ENCODE measurements at places on chromosomes 3 and 15.
A peak's percentile ranks its signal among the peaks of the same experiment; 100 is the strongest.

DNA sequence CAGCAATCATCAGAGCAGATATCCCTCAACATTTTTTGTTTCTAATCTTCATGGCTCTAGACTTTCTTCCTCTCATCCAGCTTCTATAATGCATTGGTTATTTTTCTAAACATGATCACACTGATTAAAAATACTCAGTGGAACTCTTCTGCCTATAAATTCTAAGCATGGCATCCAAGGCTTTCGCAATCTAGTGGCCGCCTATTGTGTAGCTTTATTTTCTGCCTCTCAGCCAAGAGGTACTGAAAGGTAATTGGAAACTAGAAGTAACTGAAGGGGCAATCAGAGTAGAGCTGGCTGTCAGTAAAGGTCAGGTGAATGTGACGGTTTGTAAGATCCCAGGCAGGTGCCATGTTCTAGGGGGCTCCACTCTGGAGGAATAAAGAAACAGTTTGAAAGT lies 33.4 kb downstream of the OXSM start:
- no peak for DNase-seq

DNA sequence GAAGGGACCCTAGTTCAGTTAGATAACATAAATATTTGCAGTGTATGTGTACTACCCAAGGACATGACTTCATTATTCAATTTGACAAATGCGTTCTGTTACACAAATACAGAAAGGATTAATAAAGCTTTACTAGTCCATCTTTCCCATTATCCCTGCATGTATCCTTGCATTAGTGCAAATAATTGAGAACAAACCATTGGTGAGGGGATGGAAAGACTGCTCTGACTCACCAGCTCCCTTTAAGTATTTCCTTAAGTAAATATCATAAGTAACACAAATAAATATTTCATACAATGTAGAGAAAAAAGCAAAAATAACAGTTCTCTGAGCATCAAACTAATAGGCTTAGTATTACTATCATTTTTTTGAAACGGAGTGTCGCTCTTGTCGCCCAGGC lies 1.9 kb upstream of the GPD1L start:
- DNase-seq = no peak

GRCh38 chr15:66716656-66717020 lies 14.6 kb downstream of the SMAD6 start:
- no peak for DNase-seq

DNA sequence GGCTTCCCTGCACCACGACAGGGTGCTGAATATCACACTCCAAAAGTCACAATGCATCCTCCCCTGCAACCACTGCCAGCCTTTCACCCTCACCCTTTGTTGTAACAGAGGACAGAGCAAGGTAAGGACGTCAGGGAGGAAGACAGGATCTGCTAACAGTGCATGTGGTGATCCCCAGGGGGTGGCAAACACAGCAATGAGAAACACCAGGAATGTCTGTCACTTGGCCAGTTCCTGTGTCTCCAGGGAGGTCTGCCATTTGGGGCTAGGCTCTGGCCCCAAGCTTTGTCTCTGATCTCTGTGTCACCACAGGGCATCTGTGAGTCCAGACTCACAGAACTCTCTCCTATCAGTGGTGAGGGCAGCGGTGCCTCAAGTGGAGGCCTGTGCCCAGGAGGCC lies 54.3 kb upstream of the SLC24A5 start:
- no peak for DNase-seq

DNA sequence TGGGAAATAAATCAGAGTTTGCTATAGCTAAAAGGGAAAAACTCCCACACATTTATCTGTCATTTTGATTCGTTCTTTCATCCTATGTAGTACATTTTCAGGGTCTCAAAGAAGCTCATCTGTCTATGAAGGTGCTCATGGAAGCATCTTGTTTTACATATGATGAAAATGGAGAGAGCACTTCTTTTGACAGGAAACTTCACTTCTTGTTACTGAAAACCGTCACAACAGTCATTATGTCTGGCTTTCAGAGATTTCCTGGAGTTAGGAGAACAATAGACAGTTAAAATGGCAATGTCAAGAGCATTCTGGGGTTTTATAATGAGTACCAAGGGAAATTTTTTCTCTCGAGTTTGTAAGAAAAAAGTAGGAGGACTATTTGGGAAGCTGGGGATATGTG lies 83.3 kb downstream of the TMEM108 start:
- no peak for DNase-seq

DNA sequence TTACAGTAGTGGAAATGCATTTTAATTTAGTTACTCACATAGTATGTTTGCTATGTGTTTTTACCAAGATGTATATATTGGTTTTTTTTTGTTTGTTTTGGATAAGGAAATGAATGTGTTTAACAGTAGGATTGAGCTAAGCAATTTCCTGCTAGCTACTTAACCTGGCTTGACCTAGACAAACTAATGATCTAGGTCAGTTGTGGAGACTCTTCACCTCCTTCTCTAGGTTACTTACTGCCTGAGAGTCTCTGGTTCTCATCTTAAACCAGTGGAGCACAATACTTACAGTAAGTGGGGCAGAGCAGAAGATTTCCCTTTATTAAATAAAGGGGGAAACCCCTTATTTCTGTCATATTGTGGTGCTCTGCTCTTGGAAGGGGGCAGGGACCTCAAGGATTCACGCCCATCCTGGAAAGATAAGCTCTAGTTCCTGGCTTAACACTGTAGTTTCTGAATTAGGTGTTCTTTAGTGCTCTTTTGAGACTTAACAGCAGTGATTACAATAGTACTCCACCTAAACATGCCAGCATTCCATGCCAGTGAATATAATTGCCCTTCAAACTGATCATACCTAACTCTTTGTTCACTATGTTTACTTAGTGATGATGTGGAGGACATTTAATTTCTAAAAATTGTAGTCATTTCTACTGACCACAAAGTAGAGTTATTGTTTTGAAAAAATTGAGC lies 79.9 kb downstream of the UBP1 start:
- DNase-seq = peak; percentile 36

DNA sequence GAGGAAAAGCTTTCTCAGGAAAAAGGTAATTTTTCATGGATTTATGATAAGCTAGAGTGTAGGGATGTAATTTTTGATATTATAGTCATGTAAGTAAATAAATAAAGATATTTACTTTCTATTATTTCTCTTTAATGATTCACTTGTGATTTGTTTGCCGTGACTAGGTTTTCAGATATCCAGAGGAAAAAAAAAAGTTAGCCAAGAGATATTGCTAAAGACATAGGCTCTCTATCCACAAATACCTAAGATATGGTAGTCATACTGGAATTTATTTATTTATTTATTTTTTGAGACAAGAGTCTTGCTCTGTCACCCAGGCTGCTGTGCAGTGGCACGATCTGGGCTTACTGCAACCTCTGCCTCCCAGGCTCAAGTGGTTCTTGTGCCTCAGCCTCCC lies 59.9 kb downstream of the AP4E1 start:
- DNase-seq = no peak

DNA sequence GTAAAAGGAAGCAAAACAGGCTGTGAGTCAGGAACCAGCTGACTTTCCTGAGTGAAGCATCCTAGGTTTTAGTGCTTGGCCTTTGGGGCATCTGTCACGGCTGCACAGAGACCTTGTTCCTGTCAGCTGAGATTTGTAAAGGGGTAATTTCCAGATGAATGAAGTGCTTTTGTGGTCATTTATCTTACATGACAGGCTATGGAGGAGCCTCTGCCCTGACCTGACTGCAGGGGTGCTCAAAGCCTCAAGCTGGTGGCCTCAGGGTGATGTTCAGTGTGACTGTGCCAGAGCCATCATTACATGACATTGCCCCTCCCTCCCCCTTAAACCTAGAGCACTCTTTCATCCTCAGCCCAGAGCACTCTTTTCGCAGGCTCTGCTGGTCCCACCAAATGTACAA lies 132.5 kb downstream of the ARNT2 start:
- DNase-seq = no peak

GRCh38 chr15:58185439-58185838 lies 47.3 kb downstream of the AQP9 start:
- DNase-seq = peak; percentile 53

DNA sequence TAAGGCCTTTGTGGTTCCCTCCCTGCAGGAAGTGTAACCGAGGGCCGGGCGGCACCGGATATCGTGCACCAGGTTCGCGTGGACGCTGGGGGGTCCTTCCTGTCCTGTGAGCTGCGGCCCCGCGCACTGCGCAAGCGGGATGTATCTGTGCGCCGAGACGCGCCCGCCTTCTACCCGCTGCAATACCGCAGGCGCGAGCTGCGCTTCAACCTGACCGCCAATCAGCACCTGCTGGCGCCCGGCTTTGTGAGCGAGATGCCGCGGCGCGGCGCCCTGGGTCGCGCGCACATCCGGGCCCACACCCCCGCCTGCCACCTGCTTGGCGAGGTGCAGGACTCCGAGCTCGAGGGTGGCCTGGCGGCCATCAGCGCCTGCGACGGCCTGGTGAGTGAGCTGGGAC lies 35.9 kb downstream of the SAXO2 start:
- no peak for DNase-seq

GRCh38 chr3:184380185-184380626 lies 352 bp downstream of the CHRD start:
- DNase-seq = peak; percentile 33

GRCh38 chr3:194890091-194890490 lies 204.4 kb downstream of the FAM43A start:
- DNase-seq = no peak

GRCh38 chr15:27847775-27848710 lies 251.1 kb downstream of the OCA2 start:
- no peak for DNase-seq

GRCh38 chr3:46141813-46142212 lies 66.3 kb downstream of the CCR1 start:
- DNase-seq = no peak

- no peak for DNase-seq
Measured at GRCh38 chr3:140315955-140316354, 361.9 kb upstream of the TRIM42 start.

- no peak for DNase-seq
Measured at GRCh38 chr3:142560118-142560517, 18.4 kb downstream of the ATR start.

DNA sequence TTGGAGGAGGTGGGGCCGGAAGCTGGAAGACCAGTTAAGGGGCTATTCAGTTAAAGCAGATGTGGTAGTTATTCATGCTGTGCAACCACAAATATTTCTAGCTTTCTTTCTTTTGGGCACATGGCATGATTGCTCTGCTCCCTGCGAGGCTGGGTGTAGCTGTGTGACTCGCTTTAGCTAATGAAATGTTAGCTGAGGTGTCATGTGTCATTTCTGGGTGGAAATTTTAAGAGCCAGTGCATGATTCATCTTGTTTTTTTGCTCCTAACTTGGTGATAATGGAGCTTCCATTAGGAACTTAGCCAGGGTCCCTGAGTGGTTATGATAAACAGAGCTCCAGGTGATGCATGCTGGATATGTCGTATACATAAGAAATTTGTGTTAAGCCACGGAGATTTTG lies 300.6 kb downstream of the SATB1 start:
- DNase-seq = no peak

DNA sequence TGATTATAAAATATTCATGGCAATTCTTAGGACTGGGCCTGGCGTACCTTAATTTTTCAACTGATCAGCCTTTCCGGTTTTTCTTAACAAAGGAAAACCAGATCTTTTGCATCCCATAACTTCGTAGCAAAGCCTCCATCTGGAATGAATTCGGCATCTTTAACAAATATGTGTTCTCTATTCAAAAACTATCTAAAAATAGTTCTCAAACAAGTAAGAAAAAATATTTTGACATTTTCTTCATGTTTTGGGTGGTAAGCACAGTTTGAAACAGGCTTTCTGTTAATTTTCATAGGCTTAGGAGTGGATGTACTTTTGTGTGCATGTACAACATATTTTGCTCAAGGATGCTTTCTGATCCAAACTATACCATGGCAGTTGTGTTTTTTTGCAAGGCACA lies 55.1 kb downstream of the RBMS3 start:
- peak; percentile 13 for DNase-seq

DNA sequence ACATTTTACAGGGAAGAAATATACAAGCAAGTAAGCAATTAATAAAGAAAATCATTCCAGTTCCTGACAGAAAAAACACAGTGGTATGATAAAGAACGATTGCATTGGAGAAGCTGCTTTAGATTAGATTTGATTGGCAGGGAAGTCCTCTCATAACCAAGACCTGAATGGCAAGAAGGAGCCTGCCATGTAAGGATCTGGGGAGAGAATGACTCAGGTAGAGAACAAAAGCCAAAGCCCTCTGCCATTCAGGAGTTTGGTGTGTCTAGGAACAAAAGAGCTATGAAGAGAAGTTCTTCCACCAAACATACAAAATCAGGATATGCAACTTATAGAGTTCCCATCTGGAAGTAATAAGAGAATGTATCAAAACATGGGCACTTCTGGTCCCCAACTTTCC lies 57.6 kb downstream of the SIDT1 start:
- DNase-seq = no peak

- DNase-seq = no peak
Measured at GRCh38 chr3:29481969-29482767, 201.3 kb downstream of the RBMS3 start.

- DNase-seq = no peak
Measured at GRCh38 chr3:21142949-21143348, 608.1 kb downstream of the ZNF385D start.

GRCh38 chr15:60155661-60156060 lies 151.6 kb downstream of the FOXB1 start:
- DNase-seq = peak; percentile 25

GRCh38 chr3:66178206-66178605 lies 42.6 kb upstream of the SLC25A26 start:
- no peak for DNase-seq

DNA sequence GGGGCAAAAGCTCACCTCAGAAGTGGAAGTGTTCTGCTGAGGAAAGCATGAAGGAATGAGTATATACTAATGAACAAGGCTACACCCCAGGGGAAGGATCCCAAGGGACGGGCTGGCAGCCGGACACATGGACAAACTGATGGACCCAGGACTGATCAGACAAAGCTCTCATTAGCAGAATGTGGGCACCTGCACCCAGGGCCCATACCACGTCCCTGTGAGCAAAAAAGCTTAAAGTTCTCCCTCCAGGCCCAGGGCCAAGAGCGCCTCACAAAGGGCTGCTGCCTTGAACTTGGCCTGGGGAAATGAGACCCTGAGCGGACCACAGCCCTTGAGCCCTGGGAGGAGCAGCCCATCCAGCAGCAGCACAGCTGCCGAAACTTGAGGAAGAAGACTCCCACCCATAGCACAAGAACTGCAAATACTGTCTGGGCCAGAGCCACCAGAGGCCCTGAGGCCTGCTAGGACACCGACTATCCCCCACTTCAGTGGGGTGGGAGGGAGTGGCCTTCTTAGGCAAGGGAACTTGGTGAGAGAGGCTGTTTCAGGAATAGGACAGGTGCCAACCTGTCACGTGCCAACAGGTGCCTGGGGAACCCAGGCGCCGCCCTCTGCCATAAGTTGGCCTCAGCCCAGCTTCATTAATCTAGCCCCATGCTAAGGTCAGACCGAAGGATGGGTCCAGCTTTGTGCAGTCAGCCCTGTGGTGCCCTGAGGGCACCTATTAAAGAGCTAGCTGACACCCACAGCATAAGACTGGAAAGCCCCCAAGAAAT lies 2.3 kb upstream of the GMPPB start:
- no peak for DNase-seq

- DNase-seq = no peak
Measured at GRCh38 chr3:139468399-139468798, 7.9 kb downstream of the RBP2 start.

- DNase-seq = no peak
Measured at GRCh38 chr3:16066545-16066944, 107.9 kb upstream of the GALNT15 start.

GRCh38 chr3:25033407-25034029 lies 394.5 kb upstream of the RARB start:
- peak; percentile 30 for DNase-seq
